ENCODE measurements at places on chromosomes 13 and 19.

DNA sequence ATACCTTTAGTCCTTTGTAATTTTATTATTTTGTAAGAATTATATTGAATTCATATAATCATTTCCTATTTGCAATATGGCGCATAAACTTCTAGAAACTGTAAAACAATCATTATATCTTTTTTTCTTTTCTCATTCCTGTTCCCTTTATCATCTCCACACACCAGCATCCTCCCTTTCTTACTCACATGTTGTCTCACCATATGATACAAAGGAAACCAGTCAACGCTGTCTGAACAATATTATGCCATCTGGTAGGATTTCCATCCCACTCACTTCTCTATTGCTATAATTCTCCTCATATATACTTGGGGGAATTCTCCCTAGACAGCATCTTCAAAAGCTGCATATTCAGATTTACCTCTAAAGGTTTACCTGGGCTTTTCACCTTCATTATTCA lies 389.8 kb downstream of the NDFIP2 start:
- no peak for DNase-seq

GRCh38 chr13:57629821-57630235 lies 1.7 kb upstream of the PCDH17 start:
- DNase-seq: peak; percentile 68

DNA sequence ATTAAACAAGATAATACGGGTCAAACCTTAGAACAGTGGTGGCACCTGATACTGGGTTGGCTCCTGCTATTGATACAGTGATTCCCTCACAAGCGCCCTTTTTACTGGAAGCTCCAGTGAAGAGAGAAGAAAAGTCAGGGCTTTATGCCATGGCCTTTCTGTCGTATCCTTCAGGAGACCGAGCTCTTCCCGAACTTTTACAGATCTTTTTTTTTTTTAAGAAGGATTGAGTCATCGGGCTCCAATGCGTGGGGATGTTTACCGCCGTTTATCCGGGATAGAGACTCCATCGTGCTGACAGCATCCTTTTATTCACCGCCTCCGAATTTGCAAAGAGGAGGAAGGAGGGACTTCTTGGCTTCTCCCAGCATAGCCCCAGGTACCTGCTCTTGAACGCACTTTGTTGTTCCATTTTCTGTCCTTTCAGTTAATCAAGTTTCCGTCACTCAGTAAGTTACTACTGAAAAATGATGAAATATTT lies 574 bp downstream of the ZNF227 start:
- peak; percentile 17 for DNase-seq

DNA sequence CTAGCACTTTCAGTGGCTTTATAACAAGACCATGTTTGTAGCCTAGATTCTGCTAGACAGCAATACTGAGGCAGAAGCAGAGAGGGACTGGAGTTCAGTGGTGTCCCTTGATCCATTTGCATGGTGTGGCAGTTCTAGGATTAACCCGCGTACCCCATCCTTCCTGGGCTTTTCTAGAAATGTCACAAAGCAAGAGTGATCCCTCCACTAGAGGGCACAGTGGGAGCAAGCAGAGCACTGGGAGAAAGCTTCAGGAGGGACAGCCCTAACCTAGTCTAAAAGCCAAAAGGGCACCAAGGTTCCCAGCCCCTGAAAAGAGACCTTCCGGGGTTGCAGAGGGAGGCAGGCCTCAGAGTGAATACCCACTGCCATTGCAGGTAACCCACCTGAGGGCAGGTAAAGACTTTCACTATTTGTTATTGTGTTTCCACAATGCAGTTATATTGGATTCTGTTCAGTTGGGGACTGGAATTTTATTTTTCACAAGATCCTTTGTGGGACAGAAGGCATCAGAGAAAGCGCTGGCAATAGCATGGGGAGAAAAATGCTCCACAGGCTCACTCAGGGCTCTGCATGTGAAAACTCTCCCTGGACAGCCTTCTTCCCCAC lies 170.6 kb downstream of the FLT1 start:
- DNase-seq: peak; percentile 65

- DNase-seq: no peak
Measured at GRCh38 chr13:25210842-25211569, 38.9 kb upstream of the AMER2 start.

All from activated CD4-positive, alpha-beta memory T cell treated with anti-CD3 and anti-CD28 coated beads for 36 hours (primary cell).